ENCODE measurements at places on chromosomes 2 and 18.

GRCh38 chr18:35455926-35456763 lies 41.6 kb downstream of the INO80C start:
- no peak for DNase-seq

- no peak for DNase-seq
Observed at GRCh38 chr2:230666446-230666845, 46.2 kb upstream of the CAB39 start.

DNA sequence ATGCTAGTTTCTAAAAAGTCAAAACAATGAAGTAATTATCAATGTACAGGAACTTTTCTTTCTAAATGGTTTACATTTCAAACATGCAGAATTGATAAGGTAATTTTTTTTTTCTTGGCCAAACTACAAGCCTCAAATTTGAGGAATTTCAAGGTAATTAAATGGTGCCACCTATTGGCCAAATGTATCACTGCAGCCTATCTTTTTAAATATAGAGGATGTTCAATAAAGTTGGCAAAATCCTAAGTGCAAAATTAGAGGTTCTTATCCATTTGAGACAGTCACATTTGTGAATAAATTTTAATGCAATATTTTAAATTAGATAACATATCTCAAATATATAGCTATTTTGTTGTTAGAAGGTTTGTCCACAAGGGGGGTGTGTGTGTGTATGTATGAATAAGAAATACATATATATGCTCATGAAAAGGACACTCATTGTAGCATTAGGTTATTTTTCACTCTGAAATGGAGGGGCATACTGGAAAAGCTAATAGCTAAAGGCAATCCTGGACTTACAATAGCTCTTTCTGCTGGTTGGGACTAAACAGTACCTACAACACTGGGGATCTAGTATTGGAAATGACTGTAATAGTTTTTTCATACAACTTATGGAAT lies 26.2 kb downstream of the MMADHC start:
- DNase-seq, result no peak

- no peak for DNase-seq
Observed at GRCh38 chr2:129087133-129087813, 768.6 kb upstream of the HS6ST1 start.

DNA sequence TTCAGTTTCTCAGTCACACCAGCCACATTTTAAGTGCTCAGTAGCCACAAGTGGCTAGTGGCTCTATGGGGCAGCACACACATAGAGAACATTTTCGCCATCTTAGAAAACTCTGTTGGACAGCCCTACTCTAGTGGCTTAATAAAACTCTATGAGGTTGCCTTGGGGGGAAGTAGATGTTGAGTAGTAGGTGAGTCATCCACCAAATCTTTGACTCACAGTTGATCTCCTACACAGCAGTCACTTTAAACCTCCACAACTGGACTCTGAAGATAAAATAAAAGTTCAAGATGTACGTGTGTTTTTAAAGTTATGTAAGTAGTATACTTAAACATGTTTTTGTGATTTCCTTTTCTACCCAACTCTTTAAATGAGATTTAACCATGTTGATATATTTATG lies 379.0 kb downstream of the SETBP1 start:
- no peak for DNase-seq

DNA sequence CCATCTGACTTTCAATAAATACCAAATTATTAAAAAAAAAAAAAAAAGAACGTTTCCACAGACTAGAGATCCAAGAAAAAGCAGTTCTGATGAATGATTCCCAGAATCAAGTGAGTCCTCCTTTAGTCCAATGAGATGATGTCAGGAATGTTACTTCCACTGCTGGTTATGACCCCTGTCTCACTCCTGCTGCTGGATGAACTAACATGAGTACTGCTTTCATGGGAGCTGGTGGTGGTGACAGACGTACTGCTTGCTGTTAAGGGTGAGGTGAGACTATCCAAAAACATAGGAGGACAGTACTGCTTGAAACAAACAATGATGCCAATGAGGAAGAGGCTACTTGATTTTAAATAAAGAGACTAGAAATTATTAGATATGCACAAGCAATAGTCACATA lies 55.5 kb upstream of the ST8SIA5 start:
- DNase-seq, result no peak

GRCh38 chr2:175468431-175469098 lies 287.1 kb upstream of the ATP5MC3 start:
- DNase-seq, result no peak

- DNase-seq, result no peak
Observed at GRCh38 chr2:111159641-111160040, 38.9 kb downstream of the BCL2L11 start.

DNA sequence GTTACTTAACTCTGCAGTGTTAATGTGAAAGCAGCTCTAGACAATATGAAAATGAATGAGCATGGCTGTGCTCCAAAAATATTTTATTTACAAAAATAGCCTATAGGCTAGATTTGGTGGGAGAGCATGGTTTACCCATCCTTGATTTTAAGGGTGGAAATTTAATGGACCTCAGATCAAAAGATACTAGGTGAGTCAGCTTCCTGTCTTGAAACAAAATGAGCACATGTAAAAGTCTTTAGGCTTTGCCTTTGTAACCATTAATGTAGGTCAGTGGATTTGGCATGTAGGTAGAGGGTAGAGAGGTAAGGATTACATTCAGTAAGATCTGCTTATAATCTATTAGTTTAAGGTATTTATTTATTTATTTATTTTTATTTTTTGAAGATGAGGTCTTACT lies 72.7 kb downstream of the GREB1L start:
- DNase-seq, result no peak

GRCh38 chr2:129752176-129752575 lies 227.3 kb upstream of the RAB6C start:
- DNase-seq, result no peak

- DNase-seq, result no peak
Observed at GRCh38 chr2:189391201-189391600, 50.1 kb upstream of the WDR75 start.

- DNase-seq, result no peak
Observed at GRCh38 chr2:176096243-176096985, 3.2 kb upstream of the HOXD12 start.

GRCh38 chr2:240561325-240561971 lies 1.3 kb downstream of the DUSP28 start:
- no peak for DNase-seq

DNA sequence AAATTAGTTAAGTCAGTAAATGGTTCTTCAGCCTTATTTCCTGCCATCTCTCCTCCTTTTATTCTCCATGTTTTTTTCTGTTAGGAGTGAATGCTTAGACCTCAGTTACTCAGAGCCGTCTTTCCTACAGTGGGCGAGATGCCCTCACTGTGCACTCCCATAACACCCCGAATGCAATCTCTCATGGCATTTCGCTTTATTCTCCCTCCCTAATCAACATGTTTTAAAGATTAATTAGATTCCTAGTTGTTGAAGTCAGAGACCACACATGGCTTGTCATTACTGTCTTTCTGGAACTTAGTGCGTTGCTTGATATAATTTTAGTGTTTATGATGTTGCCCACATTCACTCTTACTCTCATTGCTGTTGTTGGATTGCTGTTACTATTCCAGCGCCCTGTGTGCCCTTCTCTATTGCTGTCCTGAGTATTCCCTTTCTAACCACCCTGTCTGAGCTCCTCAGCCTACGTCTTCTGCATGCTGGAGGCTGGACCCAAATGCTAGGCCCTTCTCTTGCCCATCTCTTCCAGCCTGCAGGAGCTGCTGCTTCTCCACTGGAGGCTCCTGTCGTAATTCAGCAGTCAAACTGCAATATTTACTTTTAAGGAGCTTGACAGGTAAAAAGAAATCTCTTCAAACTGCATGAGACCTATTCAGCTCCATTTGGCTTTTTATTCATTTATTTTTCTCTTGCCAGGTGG lies 99.3 kb downstream of the MAP2 start:
- DNase-seq, result no peak

- DNase-seq, result no peak
Observed at GRCh38 chr2:165970663-165971062, 17.1 kb upstream of the TTC21B start.

DNA sequence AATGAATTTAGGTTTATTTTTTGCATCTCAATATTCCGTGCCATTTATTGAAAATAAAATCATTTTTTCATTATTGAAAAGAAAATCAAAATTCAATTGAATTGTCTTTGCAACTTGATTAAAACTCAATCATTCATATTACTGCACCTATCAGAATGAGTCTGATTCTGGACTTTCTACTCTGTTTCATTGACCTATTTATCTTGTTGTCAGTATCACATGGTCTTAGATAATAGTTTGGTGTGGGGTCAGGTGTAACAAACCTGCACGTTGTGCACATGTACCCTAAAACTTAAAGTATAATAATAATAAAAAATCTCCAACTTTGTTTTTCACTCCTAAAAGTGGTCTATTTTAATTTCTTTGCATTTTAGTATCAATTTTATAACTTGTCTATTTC lies 422.9 kb downstream of the RAD51AP2 start:
- DNase-seq, result no peak

DNA sequence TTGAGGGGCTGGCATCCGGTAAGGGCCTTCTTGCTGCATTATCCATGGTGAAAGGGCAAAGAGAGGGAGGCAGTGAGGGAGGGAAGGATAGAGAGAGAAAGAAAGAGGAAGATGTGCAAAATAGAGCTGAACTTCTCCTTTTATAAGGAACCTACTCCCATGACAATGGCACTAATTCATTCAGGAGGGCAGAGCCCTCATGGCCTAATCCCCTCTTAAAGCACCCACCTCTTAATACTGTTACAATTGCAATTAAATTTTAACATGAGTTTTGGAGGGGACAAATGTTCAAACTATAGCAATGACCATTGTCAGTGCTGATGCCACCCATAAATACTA lies 60.2 kb downstream of the CXCR4 start:
- no peak for DNase-seq

GRCh38 chr2:23246992-23247683 lies 137.8 kb upstream of the KLHL29 start:
- no peak for DNase-seq

DNA sequence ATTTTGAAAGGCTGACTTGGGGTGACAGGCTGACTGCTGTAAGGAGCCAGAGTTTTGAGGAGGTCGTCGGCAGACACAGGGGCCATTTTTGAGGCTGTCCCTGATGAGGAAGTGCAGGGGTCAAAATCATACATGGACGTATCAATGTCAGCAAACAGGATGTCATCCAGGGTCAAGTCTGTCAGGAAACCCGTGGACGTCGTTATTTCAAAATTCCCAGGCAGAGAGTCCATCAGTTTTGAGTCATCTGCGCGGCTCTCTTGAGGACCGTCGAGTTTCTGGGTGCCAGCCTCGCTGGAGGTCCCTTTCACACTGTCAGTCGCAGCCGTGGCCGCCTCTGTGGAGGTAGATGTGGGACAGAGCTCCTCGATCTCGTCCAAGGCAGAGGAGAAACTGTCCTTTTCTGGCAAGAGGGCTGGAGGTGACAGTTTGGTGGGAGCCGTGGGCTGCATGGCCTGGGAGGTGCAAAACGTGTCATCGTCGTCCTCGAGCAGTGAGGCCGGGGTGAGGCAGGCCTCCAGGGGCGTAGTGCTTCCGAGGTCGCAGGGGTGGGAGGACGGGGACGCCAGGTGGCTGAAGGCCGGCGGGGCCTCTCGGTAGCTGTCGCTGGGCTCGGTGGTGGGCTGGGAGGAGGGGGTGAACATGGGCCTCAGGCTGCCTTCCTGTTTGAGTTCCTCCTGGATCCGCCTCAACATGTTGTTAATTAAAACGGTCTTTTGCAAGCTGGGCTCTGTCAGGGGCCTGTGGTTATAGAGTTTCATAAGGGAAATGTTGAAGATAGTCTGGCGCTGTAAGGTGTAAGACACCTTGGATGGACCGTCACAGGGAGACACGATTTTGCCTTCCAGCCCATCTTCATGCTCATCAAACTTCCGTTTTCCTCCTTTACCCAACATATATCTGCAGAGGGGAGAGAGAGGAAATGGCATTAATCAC lies 17.5 kb downstream of the SERTAD2 start:
- peak; percentile 78 for DNase-seq

DNA sequence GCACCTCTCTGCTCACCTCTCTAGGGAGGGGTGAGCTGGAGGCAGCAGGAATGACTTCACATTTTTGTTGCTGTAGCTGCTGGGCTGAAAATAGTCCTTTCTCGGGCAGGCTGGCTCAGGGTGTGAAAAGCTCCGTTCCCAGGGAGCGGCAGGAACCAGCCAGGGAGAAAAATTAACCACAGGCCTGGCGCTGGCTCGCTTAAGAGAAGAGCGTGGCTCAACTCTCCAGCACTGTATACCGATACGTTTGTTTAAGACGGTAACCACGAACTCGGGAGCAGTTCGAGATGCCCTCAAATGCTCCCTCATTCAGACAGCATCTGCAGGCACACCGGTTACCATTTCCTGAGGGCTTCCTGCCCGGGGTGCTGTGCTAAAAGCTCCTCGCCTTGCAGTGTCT lies 129.6 kb downstream of the CELF4 start:
- no peak for DNase-seq

DNA sequence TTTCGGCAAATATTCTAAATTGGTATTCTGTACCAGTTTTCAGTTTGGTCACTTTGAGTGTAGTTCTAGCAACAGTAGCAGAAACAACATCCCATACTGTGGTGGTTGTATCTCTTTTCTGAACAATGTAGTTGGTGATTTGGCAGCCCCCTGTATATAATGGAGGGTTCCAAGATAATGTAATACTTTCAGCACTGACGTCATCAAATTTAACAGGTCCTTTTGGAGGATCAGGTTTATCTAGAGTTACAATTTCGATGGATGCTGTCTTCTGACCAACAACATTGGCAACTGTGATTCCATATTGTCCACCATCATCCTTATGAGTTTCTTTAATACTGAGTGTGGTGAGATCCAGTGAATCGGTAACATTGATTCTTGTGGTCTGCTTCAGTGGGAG lies 88.0 kb downstream of the PLEKHA3 start:
- DNase-seq, result no peak
